ENCODE measurements at places on chromosomes 2 and 18.
A peak's percentile ranks its signal among the peaks of the same experiment; 100 is the strongest.

DNA sequence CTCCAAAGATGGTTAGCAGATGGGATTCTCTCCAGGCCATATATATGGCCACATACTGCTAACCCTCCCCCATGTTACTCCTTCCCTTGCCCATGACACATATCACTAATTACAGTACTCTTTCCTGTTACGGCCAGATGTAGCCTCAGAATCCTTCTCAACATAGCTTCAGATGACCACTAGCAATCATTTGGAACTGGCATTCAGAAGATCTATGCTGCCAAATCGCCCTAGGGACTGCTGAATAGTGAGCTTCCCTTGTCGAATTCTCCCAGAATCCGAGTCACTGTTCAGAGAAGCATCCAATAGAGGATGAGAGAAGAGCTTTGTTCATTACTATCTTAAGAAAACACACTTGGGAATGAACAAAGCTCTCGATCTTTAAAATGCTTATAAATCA, 121.2 kb upstream of the TANK start:
- DNase-seq: no peak

DNA sequence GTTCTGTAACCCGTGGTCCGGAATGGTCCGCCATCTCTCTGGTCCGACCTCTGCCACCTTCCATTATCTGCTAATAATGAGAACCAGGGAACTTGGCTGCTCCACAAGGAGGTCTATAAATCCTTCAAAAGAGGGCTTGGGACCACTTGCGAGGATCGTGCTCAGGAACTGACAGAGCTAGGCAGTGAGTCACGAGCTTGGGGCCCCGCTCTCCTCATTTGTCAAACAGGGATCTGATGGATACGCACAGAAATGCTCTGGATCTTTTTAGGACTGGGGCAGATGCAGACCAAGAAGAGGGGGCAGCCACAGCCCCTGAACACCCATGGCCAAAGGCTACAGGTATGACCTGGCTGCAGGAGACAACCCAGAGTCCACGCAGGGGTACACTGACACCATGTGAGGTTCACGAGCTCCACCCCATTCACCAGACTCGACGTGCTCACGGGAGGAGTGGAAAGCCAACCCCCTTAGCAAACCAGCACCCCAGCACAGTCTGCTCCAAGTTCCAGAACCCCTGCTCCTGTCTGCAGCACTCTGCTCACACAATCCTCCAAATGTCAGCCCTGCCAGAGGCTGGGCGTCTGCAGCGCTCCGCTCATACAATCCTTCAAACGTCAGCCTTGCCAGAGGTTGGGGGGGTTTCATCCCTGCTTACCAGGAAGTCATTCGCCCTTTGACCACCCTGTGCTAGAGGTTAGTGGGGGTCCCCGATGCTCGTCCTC, 45.8 kb downstream of the ANO7 start:
- DNase-seq: peak; percentile 39

GRCh38 chr2:235568431-235568830, 74.6 kb downstream of the AGAP1 start:
- no peak for DNase-seq

GRCh38 chr2:120963997-120964705, 228.5 kb downstream of the GLI2 start:
- no peak for DNase-seq

DNA sequence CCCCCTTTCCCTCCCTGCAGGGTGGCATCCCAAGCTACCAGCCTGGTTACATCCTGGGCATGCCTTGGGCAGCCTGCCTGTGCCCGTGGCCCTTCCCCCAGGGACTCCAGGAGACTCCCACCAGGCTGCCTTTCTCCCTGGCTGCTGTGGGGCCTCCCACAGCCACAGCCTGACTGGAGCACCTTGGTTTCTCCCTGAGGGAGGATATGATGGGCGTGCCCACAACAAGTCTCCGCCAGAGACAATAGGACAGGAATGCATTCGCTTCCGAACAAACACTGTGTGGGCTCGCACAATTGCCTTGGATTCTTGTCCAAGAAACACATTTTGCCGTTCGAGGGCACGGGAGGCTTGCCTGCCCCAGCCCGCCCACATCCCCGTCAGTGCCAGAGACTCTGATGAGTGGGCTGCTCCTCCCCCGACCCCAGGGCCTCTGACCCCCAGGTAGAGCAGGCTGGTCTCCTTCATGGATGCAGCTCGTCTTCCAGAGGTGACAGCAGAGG, 102.1 kb downstream of the SMAD7 start:
- no peak for DNase-seq

- no peak for DNase-seq
Observed at GRCh38 chr2:56334622-56335021, 150.8 kb downstream of the CCDC85A start.
